ENCODE measurements at places on chromosomes 12 and 14.

- DNase-seq = no peak
Measured at GRCh38 chr12:117900561-117900960, 68.2 kb downstream of the KSR2 start.

GRCh38 chr12:91594715-91595114 lies 412.1 kb upstream of the DCN start:
- DNase-seq = no peak

GRCh38 chr14:58747181-58747580 lies 109.4 kb downstream of the DACT1 start:
- DNase-seq = no peak

GRCh38 chr12:114918535-114919233 lies 234.7 kb upstream of the TBX3 start:
- DNase-seq = no peak

DNA sequence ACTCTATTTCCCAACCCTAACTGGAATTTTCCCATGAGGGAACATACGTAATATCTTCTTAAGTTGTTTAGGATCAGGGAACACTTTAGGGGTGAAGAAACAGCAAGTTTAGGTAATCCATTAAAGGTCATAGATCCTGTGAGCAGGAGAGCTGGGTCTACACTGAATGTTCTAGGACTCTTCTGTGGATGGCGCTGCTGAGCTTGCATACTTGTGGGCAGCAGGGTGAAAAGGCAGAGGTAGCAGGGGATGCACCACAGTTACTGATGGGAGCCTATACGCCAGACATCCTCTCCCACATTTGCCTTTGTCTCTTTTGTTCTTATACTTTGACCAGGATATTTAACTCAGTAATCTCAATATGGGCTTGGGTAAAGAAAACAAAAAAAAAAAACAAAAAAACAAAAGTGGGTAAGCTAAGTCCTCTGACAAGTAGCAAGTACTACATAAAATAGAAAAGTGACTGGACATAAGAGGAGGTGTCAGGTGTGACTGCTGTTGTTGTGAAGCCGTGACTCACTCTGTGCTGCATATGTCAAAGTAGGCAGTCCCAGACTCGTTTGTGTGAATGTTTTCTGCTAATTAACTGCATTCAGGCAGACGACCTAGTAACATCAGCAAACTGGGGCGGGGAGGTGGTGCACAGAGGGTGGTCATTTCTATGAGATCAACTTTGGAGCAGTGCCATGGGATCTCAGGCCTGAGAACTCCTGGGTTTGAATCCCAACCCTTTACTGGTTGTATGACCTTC lies 31.6 kb downstream of the NEUROD4 start:
- no peak for DNase-seq

DNA sequence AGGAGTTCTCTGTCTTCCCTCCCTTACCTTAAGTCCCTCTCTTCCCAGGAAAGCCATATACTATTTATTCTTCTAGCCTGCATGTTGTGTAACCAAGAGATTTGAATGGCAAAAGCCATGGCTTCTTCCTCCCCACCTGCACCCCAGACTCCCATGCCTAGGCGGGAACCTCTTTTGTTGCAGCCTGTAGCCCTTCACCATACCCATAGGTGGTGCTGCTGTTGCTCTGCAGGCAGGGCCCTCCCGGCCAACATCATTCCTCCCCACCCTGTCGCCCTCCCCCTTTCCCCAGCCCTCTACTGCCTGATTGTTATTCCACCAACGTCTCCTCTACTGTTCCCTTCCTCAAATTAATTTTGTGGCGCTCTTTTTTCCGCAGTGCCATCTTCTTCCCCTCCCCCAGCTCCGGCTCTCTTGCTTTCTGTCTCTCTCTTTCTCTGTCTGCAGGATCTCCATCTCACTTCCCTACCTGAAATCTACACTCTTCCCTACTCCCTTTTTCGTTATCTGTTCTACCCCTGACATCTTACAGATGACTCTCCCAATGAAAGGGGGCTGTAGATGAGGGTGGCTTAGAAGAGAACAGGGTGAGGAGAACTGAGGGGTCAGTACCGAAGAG lies 13.8 kb downstream of the NGDN start:
- no peak for DNase-seq

GRCh38 chr14:65729566-65729965 lies 317.0 kb downstream of the FUT8 start:
- no peak for DNase-seq
